Left lung (tissue), 14 donors: ENCODE measurements at places on chromosomes 5 and 9. TPM values are rescaled to one million over a fixed set of nuclear protein-coding genes. Genes with fewer than 3 reads are reported as not detected.

DNA sequence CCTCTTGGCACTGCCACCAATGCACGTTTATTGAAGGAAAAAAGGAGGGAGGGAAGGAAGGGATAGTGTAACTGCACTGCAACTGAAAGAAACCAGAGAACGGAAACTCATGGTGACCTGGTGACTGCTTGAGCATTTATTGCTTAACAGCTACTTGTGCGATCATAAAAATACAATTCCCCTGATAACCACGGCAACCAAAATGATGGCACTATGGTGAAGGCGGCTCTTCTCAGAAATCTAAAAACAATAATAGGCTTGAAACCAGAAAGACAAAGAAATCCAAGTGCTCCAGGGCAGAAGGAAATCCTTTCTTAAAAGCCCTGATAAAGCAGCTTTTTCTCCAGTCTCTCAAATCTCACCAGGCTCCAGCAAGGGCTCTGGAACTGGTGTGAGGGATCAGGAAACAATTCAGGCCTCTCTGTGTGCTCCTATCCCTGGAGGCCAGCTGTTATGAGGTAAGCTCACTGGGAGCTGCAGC lies 1.9 kb downstream of the FBXO10 start:
- H3K27me3 ChIP-seq, result peaks cover 10% of the 10 kb centered on the region
- no peak overlapping the region for H3K4me3 ChIP-seq
- H3K4me1 ChIP-seq, result no peaks in the 10 kb centered on the region
- DNase-seq, result no peak

BNIP1 gene
- polyA plus RNA-seq, result 12.5 TPM

ZNF366 gene
- polyA plus RNA-seq, result 4.2 TPM

- H3K27ac ChIP-seq, result peak overlapping the region; percentile 9
- H3K4me3 ChIP-seq, result no peak overlapping the region
- no peaks in the 10 kb centered on the region for H3K27me3 ChIP-seq
- H3K4me1 ChIP-seq, result no peaks in the 10 kb centered on the region
- no peak for DNase-seq
Observed at GRCh38 chr5:149133795-149134777, 7.2 kb upstream of the ABLIM3 start.

GRCh38 chr5:125302577-125302976 lies 556.1 kb upstream of the ZNF608 start:
- no peaks in the 10 kb centered on the region for H3K36me3 ChIP-seq
- no peak for DNase-seq
- no peaks in the 10 kb centered on the region for H3K4me1 ChIP-seq
- H3K27me3 ChIP-seq, result no peaks in the 10 kb centered on the region

ZBTB5 gene
- polyA plus RNA-seq, result 25.8 TPM

DNA sequence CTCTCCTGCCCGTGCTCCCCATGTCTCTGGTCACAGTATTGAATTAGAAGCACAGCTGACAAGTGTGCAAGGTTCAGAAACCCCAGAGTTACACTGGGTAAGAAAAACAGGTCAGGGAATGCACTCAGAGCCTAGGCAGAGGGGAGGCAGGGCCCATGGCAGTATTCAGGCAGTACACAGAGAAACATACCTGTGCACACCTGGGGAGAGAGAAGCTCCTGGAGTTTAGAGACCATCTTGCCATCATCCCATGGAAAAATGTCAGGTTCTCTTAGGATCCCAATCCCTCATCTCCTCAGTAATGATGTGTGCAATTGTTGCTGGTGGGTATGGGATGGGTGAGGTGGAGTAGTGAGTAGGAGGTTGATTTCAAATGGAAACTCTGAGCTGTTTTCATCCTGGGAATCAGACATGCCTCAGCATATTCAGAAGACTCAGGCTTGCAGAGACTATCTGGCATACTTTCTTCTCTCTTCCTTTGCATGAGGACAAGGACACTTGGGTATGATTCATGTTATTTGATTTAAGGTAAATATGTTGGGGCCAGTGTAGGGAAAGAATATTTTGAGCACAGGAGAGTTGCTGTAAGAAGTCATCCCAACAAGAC lies 228.5 kb downstream of the ESM1 start:
- no peaks in the 10 kb centered on the region for H3K27me3 ChIP-seq
- no peak overlapping the region for H3K4me3 ChIP-seq
- no peaks in the 10 kb centered on the region for H3K36me3 ChIP-seq
- no peak overlapping the region for H3K27ac ChIP-seq
- no peak for DNase-seq
- peaks cover 6% of the 10 kb centered on the region for H3K4me1 ChIP-seq

- H3K4me3 ChIP-seq, result no peak overlapping the region
- DNase-seq, result no peak
- no peaks in the 10 kb centered on the region for H3K27me3 ChIP-seq
- H3K36me3 ChIP-seq, result no peaks in the 10 kb centered on the region
Observed at GRCh38 chr5:13629218-13629617, 315.3 kb downstream of the DNAH5 start.

DNA sequence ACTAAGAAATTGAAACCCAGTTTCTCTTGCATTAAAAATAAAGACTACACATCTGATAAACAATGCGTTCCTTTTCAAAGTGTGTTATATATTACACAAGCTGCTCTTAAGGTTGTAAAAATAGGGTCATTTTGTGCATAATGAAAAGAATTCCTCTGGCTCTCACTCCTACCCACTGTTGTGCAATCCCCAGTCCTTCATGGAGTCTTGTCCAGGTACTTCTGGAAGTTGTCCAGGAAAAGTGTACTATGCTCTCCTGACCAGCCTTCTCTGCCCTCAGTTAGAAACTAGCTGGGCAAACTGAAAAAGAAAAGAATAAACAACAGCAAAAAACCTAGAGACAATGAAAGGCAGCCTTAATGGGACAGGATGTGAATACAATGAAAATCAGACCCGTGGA lies 345.5 kb upstream of the PAPPA start:
- no peaks in the 10 kb centered on the region for H3K36me3 ChIP-seq
- peak overlapping the region; percentile 23 for H3K27ac ChIP-seq

DNA sequence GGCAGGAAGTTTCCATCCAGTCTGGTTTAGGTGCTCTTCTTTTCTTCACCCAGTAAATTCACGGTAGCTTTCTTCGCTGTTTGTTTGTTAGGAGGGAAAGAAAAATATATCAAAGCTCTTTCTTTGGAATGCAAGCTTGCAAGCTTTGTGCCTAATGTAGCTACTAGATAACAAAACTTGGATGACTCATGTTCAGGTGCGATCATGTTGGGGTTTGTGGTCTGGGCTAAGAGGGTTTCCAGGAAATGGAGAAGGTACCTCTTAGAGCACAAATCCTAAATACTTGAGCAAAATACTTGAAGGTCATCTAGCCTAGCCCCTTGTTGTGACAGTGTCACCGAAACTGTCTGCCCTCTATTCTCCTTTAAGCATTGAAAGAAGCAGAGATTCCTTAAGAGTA lies 17.7 kb downstream of the SRP19 start:
- H3K4me3 ChIP-seq, result no peak overlapping the region
- no peaks in the 10 kb centered on the region for H3K36me3 ChIP-seq
- no peaks in the 10 kb centered on the region for H3K27me3 ChIP-seq
- peak overlapping the region; percentile 16 for H3K27ac ChIP-seq
- DNase-seq, result no peak

GRCh38 chr9:112642126-112642525 lies 75.8 kb downstream of the INIP start:
- no peak for DNase-seq
- no peaks in the 10 kb centered on the region for H3K27me3 ChIP-seq
- H3K27ac ChIP-seq, result no peak overlapping the region

GRCh38 chr5:81021951-81022687 lies 62.0 kb downstream of the RASGRF2 start:
- H3K27ac ChIP-seq, result no peak overlapping the region
- no peaks in the 10 kb centered on the region for H3K36me3 ChIP-seq
- no peak overlapping the region for H3K4me3 ChIP-seq
- H3K4me1 ChIP-seq, result no peaks in the 10 kb centered on the region
- no peaks in the 10 kb centered on the region for H3K27me3 ChIP-seq

PCDHB11 gene
- polyA plus RNA-seq, result 3.8 TPM

NUTM2G gene
- polyA plus RNA-seq, result 1.2 TPM

DNA sequence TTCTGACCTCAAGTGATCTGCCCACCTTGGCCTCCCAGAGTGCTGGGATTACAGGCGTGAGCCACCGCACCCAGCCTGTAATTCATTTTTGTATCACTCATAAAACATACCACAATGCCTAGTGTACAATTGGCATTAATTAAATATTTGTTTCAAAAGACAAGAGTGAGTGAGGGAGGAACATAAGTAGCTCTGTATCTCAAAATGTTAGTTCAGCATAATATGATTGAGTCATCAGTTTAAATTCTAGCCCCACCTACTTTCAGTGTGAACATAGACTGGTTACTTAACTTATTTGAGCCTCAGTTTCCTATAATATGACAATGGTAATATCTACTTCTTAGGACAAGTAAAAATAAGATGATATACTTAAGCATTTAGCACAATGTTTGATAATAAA lies 26.9 kb downstream of the INVS start:
- H3K27me3 ChIP-seq, result no peaks in the 10 kb centered on the region
- DNase-seq, result no peak
- H3K36me3 ChIP-seq, result no peaks in the 10 kb centered on the region
- no peak overlapping the region for H3K4me3 ChIP-seq
- H3K27ac ChIP-seq, result no peak overlapping the region

DNA sequence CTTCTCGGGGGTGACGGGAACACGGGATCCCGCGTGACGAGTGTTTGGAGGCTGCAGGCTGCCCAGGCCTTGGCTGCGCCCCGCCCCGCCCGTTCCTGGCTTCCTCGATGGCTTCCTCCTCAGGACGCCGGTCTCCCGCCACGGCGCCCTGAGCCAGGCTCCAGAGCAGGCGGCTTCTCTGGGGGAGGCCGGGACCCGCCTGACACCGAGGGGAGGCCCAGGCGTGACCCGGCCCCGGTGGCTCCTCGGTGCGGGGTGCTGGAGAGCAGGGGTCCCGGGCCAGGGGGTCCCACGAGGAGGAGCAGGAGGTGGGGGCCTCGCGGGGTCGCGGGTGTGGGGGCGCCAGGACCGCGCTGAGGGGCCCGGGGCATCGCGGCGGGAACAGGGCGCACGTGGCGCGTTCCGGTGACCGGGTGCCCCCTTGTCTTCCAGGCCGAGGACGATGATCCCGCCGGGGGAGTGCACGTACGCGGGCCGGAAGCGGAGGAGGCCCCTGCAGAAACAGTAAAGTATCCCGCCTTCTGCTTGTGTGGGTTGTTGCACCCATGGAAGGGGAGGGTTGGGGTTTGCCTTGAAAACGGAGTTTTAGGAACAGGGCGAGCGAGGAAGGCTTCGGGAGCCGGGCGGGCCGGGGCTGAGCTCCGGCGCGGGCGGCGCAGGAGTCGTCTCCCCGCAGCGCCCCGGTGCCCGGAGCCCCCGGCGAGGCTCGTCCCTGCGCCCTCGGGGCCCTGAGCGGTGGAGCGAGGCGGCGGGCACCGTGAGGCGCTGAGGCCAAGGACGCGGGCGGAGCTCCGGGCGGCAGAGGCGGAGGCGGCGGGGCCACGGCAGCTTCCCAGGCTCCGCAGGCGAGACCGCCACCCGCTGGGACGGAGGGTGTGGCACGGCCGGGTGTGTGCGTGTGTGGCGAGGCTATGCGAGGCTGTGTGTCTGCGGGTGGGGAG lies 22.2 kb downstream of the AHRR start:
- H3K27ac ChIP-seq, result no peak overlapping the region
- DNase-seq, result peak; percentile 57
- H3K36me3 ChIP-seq, result no peaks in the 10 kb centered on the region
- peaks cover 5% of the 10 kb centered on the region for H3K27me3 ChIP-seq

SLC34A1 gene
- 0.18 TPM for polyA plus RNA-seq

DNA sequence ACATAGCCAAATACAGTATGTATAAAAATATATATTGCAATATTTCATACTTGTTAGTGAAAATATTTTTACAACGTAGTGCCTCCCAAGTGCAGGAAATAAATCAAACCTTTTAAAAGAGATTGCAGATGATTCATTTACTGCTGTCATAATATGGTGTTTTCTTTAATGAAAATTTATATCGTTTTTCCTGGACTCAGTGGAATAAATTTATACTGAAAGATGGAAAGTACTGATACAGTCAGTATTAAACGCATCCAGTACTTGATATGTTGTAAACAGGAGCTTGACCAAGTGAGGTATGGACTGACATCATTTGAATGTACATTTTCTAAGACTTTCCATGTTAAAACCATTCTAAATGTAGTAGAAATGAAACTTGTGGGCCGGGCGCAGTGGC lies 143.4 kb upstream of the ZNF608 start:
- H3K4me3 ChIP-seq, result no peak overlapping the region
- no peaks in the 10 kb centered on the region for H3K36me3 ChIP-seq
- no peaks in the 10 kb centered on the region for H3K4me1 ChIP-seq
- DNase-seq, result no peak
- no peaks in the 10 kb centered on the region for H3K27me3 ChIP-seq
- H3K27ac ChIP-seq, result no peak overlapping the region

C7 gene
- polyA plus RNA-seq, result 532 TPM

SPATA6L gene
- polyA plus RNA-seq, result 9.3 TPM

DNA sequence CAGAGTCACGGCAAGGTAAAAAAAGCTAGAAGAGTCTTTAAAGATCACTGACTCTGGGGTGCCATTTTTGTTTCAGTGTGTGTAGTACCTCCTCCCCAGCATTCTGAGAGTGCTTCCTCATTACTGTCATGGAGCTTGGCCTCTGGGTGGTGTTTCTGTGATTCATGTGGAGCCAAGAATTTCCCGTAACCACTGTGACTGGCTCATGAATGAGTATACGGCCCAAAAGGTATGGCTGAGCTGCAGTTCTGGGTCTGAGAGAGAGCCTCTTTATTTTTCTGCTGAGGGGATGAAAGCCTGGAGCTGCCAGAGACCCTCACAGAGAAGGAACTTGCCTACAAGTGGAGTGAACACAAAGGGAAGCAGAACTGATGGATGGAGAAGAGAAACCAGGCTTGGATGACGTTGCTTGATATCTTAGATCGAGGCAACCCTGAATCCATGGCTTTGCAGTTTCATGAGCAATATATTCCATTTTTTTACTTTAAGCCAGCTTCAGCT lies 85.6 kb downstream of the PTTG1 start:
- H3K27ac ChIP-seq, result no peak overlapping the region
- no peaks in the 10 kb centered on the region for H3K36me3 ChIP-seq
- no peak for DNase-seq
- H3K27me3 ChIP-seq, result no peaks in the 10 kb centered on the region
- H3K4me3 ChIP-seq, result no peak overlapping the region
